Fibroblast of skin of scalp (primary cell): ENCODE measurements at places on chromosomes 16 and 17.

- DNase-seq: no peak
Measured at GRCh38 chr16:48279199-48279598, 31.9 kb upstream of the ABCC11 start.

DNA sequence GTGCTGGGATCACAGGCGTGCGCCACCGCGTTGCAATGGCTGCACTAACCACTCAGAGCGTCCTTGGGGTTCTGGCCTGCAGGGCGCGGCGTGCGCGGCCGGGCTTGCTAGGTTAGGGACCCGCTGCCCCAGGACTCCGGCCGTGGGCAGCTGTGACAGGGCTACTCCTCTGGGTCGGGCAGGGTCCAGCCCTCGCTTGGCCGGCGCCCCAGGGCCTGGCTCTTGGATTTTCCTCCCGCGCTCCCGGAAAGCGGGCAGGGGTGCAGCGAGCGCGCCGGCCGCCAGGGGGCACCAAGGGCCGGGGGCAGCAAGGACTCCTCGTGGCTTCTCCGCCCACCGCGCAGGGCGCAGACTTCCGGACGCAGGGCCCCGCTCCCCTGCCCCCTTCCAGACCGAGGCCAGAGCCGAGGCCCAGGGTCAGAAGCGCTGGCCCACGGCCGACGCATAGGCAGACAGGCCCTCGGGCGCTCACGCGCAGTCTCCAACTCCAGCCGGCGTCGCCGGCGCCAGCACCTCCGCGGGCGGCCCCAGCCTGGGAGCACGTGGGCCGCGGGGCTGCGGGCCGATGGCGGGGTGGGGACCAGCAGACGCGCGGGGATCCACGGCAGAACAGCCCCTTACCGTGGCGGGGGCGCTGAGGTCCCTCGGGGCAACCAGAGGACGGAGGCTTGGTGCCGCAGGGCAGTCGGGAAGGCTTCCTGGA is 355 bp downstream of the TLE7 start:
- no peak for DNase-seq

DNA sequence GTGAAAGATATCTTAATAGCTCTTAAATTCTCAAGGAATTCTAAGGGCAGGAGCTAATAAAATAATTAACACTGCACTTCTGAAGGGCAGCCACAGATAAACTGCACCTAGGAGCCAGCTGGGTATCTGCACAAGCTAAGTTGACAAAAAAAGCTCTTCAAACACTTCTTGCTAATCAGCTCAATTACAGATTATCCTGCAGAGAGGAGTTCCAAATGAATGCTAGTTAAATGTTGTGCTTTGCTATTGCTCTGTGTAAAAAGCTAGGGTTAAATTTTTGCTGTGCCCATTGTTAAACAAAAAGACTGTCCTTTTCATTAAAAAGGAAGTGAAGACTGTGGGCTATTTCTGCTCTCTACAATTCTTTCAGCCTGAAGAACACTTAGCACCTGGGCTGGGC is 158.5 kb upstream of the SHISA6 start:
- no peak for DNase-seq

GRCh38 chr17:72392056-72393010 is 271.5 kb downstream of the SOX9 start:
- DNase-seq: peak; percentile 79

GRCh38 chr17:31726980-31727427 is 132.0 kb downstream of the COPRS start:
- no peak for DNase-seq

GRCh38 chr17:83144421-83145357 is 65.3 kb downstream of the METRNL start:
- DNase-seq: peak; percentile 53

- DNase-seq: no peak
Measured at GRCh38 chr17:78669975-78670518, 92.9 kb upstream of the DNAH17 start.

- no peak for DNase-seq
Measured at GRCh38 chr17:62970610-62971009, 4.6 kb downstream of the TANC2 start.

DNA sequence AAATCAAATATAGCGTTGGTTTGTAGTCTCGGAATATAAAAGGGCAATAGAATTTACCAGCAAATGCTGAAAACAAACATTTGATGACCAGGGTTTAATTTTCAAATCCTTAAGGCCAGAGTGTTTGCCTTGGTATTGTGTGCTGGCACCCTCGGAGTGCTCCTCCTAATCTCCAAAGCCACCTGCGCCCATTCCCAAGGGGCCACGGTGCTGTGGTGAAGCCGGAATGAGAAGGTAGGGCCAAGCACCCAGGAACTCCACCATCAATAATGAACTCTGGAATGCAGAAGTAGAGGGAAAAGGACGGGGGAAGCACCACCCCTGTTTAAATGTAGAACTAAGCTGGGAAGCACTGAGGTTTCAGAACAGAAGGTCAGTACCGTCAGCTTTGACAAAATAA is 51.9 kb downstream of the COG7 start:
- no peak for DNase-seq

DNA sequence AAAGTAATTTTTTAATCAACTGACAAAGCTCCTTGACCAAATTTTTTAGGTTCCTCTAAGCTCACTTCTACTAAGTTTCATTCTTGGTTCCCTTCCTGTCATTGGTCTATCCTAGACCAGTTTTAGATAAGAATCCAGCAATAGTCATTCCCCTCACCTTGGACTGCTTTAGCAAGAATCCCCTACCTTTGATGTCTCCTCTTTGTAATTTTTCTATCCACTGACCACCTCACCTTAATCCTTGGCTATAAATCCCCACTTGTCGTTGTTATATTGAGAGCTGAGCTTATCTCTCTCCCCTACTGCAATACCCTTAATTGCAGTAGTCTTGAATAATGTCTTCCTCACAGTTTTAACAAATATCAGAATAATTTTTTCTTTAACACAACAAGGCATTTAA is 107.2 kb downstream of the USP32 start:
- no peak for DNase-seq

DNA sequence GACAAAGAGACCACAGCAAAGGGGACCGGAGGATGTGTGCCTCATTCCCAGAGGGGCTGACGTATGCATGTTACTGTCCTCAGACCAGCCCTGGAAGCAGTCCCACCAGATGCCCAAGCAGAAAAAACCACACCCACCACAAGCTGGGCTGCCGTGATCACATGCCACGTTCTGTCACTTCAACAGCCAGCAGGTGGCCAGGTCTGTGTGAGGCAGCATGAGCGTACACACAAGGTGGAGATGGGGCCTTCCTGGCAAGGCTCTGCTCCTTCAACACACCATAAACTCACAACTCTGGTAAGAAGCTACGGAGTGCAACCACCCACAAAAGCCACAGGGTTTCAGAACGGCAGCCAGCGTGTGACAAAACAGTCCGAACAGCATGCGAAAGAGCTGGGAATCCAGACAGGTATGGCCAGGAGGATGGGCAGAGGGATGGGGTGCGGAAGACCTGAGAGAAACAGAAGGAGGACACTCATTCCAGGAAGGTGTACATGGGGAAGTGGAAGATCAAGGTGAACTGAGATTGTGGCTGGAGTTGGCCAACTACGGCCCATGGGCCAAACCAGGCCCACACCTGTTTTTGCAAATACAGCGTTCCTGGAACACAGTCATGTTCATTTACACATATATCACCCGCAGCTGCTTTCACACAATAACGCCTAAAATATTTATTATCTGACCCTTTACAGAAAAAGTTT is 27.9 kb downstream of the MBTPS1 start:
- DNase-seq: no peak

- no peak for DNase-seq
Measured at GRCh38 chr16:20766294-20766693, 2.5 kb downstream of the ACSM3 start.

- DNase-seq: no peak
Measured at GRCh38 chr17:19001907-19002590, 2.5 kb downstream of the FAM83G start.

DNA sequence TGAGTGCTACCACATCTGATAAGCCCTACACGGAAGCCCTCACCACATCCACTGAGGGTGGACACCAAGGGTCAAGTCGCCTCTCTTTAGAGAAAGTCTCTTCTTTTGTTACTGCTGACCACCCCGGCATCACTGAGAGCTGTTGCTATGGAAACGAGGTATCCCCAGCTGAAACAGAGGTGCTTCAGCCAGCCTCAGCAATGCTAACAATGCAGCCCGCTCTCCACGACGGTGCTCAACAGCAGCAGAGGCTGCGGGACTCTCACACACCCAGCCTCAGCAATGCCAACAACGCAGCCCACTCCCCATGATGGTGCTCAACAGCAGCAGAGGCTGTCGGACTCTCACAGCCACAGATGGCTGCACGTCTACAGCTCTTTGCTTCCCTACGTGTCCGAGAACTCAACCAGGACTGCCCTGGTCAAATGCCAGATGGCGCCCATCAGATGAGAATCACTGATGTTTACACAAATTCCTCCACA is 41.4 kb downstream of the VPS53 start:
- DNase-seq: no peak

DNA sequence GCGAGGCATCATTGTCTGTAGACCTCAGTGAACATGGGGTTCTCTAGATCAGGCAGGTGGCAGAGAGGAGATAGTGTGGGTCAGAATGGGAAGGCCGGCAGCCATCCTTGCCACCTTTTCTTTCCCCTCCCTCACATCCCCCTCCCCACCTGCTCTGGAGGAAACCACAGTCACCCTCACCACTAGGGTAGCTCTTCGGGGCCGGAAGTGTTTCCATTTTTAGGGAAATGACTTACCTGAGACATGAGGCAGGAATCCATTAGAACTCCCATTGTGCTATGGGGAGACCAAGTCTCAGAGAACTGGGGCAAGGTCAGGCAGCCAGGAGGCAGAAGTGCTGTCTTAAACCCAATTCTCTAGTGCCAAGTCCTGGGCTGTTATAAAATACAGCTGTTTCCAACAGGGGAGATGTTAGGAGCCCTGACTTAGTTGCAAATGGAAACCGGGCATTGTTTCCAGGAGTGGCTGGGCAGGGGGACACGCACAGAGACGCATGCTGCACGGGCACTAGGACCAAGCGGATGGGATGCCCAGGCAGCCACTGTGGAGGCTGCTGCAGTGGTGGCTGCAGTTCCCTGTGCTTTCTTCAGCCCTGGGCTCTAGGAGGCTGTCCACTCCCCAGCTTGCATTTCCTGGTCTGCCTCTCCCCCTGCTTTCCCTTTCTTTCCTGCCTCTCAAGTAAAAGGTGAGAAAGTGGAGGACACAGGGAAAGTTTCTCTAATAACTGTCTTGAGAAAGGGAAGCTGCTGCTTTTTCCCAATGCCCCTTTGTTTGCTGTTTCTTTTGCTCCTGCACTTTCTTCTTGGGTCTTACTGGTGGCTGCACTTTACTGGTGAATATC is 2.8 kb downstream of the HAS3 start:
- DNase-seq: no peak

DNA sequence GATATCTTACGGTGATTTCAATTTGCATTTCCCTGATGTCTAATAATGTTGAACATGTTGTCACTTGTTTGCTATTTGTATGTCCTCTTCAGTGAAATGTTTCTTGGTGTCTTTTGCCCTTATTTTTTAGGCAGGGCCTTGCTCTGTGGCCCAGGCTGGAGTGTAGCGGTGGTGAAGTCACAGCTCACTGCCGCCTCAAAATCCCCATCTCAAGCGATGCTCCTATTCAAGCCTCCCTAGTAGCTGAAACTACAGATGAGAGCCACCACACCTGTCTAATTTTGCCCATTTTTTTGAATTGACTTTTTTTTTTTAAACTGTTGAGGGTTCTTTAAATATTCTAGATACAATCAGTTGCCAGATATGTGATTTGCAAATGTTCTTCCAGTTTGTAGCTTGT is 8.3 kb downstream of the UBE2G1 start:
- no peak for DNase-seq

- DNase-seq: peak; percentile 24
Measured at GRCh38 chr16:77794586-77794985, 6.2 kb downstream of the VAT1L start.

GRCh38 chr17:76568811-76569221 is 16.8 kb downstream of the ST6GALNAC2 start:
- no peak for DNase-seq

DNA sequence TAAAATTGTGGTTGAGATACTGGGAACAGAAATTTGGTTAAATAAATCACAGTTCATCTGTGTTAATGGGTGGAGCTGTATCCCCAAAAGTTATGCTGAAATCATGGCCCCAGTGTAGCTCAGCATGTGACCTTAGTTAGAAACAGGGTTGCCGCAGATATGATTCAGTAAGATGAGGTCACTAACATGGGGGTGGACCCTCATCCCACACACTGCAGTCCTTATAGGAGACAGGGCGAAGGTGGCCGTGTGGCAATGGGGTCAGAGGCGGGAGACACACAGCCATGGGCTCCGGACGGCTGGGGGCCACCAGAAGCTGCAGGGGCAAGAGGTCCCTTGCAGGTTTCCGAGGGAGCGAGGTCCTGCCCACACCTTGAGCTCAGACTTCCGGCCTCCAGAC is 10.7 kb downstream of the GALNS start:
- no peak for DNase-seq

DNA sequence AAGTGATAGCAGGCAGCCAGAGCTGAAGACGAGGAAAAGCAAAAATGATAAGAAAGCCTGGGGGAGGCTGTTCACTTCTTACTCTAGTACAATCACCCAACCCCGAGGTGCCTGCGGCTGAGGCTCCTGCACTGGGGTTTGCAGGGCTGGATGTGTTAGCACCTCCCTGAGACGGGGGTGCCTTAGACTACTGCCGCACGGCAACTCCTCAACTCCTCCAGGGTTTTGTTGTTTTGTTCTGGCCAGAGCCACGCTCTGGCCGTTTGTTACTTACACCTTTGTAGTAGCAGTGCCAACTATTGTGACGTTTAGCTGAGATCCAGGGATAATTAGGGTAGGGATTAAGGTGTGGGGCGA is 51.5 kb downstream of the LDHD start:
- no peak for DNase-seq

GRCh38 chr17:47949197-47949759 is 7.9 kb downstream of the PNPO start:
- peak; percentile 82 for DNase-seq

- no peak for DNase-seq
Measured at GRCh38 chr17:51064061-51064735, 56.5 kb downstream of the SPAG9 start.

- DNase-seq: peak; percentile 60
Measured at GRCh38 chr17:29116804-29117753, 63.1 kb downstream of the MYO18A start.

GRCh38 chr17:66354981-66355380 is 52.6 kb downstream of the PRKCA start:
- DNase-seq: peak; percentile 80

- DNase-seq: no peak
Measured at GRCh38 chr16:50677351-50677750, 3.8 kb downstream of the SNX20 start.

DNA sequence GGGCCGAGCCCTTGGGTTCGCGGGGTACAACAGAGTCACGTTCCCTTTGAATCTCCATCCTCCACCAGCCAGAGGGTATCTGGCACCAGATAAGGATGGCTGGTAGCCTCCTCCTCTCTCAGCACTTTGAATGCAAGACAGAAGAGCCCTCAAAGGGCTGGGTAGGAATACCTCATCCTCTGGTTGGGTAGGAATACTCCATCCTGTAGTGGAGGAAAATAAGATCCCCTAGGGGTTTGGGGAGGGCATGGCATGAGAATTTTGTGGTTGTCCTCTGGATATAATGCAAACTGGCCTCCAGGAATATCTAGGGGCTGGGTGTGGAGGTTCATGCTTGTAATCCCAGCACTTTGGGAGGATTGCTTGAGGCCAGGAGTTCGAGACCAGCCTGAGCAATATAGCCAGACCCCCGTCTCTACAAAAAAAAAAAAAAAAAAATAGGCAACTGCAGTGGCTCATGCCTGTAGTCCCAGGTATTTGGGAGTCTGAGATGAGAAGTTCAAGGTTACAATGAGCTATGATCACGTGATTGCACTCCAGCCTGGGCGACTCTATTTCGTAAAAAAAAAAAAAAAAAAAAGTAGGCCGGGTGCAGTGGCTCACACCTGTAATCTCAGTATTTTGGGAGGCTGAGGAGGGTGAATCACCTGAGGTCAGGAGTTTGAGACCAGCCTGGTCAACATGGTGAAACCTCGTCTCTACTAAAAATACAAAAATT is 2.7 kb downstream of the IGFBP4 start:
- no peak for DNase-seq
